Endothelial cell (in vitro differentiated cells): ENCODE measurements at places on chromosomes 7 and 10.

GRCh38 chr7:103597606-103598005 is 151.6 kb upstream of the SLC26A5 start:
- no peak for DNase-seq

DNA sequence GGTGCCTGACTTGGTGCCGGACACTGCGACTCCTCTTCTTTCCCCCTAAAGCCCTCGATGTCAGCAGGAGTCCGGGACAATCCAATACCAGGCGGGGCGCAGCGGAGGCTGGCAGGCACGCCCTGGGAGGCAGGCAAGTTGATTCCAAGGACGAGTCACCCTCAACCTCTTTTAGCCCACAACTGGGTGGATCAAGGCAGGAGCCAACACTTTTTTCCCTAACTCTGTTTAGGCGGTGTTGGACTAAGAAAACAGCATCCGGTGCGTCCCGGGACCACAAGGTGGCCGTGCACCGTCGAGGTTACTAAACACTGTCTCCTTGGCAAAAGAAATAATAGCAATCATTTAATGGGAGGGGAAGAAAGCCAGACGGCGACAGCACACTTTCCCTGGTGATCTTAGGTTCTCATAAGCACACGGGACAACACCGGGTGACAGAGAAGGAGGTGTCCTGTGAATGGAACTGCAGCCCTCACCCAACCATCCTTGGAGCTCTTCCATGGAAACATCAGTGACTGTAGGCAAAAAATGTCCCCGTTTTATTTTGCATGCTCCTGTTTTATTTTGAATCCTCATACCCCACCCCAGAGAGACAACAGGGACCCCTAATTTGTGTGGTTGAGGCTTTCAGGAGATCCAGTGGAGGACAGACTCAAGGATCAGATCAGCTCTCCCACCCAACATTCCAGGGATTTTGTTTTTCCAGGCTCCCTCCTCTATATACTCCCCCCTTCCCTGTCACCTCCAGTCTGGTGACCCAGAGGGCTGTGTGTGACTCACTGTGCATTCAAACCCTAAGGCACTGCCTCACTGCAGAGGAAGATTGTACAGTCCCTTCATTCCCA is 1.3 kb upstream of the CALCR start:
- no peak for DNase-seq

DNA sequence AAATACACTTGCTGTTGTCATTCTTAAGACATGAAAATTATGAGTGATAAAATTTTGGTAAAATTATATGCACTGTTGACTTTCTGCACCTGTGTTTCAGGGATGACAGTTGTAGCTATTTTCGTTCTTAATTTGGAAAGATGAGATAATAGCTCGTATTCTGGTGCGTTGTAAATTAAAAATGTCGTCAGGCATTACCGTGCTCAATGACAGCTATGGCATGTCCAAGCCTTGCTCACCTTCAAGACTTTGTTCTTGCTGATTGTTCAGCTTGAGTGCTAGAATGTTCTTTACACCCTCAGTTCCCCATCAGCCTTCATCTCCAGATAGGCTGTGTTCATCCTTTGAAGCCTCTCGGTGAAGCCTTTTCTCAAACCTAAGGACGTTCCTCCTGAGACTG is 21.5 kb downstream of the TRRAP start:
- no peak for DNase-seq

- no peak for DNase-seq
Measured at GRCh38 chr10:127953876-127954275, 47.0 kb downstream of the PTPRE start.

GRCh38 chr10:87750817-87751216 is 67.2 kb downstream of the ATAD1 start:
- DNase-seq, result no peak

- DNase-seq, result peak; percentile 34
Measured at GRCh38 chr7:10708447-10708846, 265.2 kb upstream of the PHF14 start.

- no peak for DNase-seq
Measured at GRCh38 chr7:51647486-51647885, 330.9 kb upstream of the COBL start.

DNA sequence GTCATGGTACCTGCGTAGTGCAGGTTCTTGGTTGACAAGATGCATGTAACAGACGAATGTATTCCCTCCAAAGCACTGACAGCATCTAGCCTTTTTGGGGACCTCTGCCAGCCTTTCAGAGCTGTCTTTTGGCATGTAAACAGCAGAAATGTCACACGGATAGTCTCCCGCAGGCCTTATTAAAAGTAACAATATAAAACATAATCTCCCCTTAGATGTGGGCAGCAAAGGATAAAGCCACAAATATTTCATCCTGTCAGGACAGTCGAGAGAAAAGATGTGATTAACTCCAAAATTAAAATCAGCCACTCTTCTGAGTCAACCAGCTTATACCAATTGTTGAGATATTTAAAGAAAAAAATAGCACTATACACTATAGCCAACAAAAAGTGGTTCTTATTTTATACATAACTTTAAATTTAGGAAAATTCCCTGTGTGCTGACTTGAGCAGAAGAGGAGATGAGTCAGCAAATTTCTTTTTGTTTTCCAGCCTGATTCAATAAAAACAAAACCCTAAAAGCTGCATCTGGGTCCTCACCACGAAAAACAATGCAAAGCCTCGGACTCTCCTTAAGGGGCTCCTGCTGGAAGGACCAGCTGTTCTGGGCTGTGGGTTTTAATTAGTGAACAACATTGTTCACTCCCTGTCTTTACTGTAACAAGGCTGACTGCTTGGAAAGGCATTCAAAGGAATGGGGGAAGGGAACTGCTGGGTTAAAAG is 240.2 kb downstream of the ADAM12 start:
- no peak for DNase-seq

- DNase-seq, result no peak
Measured at GRCh38 chr7:120989257-120990220, 1.0 kb downstream of the CPED1 start.

- no peak for DNase-seq
Measured at GRCh38 chr10:75640381-75640780, 209.0 kb downstream of the LRMDA start.

DNA sequence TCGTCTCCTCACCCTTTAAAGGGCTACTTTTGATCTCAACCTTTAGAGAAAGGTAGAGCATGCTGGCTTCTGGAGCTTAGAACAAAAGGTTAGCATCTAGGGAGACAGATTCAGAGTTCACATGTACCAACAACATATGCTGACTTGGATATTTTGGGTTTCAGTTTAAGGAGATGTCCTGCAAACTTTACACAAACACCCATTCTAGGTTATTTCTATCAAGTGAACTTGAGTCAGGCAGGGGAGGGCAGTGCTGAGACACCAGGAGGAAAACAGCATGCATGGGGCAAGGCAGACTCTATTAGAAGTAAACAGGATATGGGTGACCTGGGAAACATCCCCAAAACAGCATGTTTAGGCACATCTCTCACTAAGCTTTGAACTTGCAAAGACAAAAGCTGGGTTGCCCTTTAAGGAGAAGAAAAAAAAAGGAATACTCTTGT is 43.8 kb downstream of the ARL4A start:
- DNase-seq, result no peak

GRCh38 chr7:37069336-37069735 is 345.0 kb upstream of the AOAH start:
- DNase-seq, result no peak

GRCh38 chr10:22685926-22686325 is 28.5 kb downstream of the PIP4K2A start:
- DNase-seq, result no peak

GRCh38 chr10:88227342-88228018 is 355.6 kb downstream of the RNLS start:
- DNase-seq, result no peak

GRCh38 chr10:12020574-12020973 is 22.0 kb downstream of the UPF2 start:
- no peak for DNase-seq
